ENCODE measurements at places on chromosomes 6 and 20. TPM values are rescaled to one million over a fixed set of nuclear protein-coding genes. Genes with fewer than 3 reads are reported as not detected.
A peak's percentile ranks its signal among the peaks of the same experiment; 100 is the strongest.

- DNase-seq: peak; percentile 72
Measured at GRCh38 chr6:32244270-32244669, 20.4 kb upstream of the NOTCH4 start.

GRCh38 chr6:134132494-134133141 lies 80.2 kb upstream of the SLC2A12 start:
- no peak for DNase-seq

GRCh38 chr6:104322841-104323240 lies 536.9 kb downstream of the HACE1 start:
- DNase-seq: no peak

The ACSS2 gene
- total RNA-seq: 79.1 TPM

GRCh38 chr6:104955491-104955890 lies 1.4 kb upstream of the LIN28B start:
- DNase-seq: no peak

- DNase-seq: no peak
Measured at GRCh38 chr6:135323979-135324378, 142.9 kb downstream of the MYB start.

- DNase-seq: no peak
Measured at GRCh38 chr20:46772901-46773300, 63.5 kb downstream of the SLC2A10 start.

- DNase-seq: no peak
Measured at GRCh38 chr6:131038597-131039344, 24.3 kb downstream of the EPB41L2 start.

- no peak for DNase-seq
Measured at GRCh38 chr20:61927193-61927825, 138.4 kb downstream of the TAF4 start.

DNA sequence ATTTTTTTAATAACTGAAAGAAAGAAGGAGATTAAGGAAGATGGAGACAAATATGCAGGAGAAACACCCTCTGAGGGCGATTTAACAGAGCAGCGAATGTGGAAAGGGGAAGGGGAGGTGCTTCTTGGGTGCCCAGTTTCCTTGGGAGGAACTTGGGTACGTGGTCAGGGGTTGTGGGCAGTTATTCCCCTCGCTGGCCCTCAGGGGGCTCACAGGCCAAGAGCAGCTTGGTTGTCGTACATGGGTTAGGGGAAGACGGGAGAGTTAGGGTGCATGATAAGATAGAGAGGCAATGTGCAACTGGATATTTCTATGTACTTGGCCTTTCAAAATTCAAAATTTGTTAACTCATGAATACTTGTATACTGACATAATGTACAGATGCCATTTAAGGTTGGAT lies 7.0 kb upstream of the TUBB2A start:
- DNase-seq: no peak

The RALGAPA2 gene
- total RNA-seq: 78.8 TPM

DNA sequence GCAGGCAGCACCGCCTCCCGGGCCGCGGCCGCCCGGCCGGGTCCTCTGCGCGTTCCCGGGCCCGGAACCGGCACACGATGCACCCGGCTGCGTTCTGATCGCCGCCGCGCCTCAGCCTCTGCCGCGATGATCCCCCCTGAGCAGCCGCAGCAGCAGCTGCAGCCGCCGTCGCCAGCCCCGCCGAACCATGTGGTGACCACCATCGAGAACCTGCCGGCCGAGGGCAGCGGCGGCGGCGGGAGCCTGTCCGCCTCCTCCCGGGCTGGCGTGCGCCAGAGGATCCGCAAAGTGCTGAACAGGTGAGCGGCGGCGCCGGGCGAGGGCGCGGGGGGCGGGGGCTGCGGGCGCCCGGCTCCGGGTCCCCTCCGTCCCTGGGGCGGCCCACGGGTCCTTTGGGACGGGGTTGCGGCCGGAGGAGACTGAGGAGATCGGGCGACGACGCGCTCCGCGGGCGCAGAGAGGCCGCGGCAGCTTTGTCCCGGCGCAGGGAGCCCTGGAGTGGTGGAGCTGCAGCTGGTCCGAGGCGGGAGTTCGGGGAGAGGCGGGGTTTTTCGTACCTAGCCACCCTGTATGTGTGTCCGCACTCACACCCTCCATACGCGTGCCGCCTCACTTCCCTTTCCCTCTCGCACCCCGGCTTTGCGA lies 659 bp downstream of the SLC35F1 start:
- DNase-seq: no peak

The ME1 gene
- total RNA-seq: 17.4 TPM

GRCh38 chr6:24932832-24933231 lies 2.9 kb downstream of the RIPOR2 start:
- no peak for DNase-seq

- DNase-seq: peak; percentile 52
Measured at GRCh38 chr20:24943731-24944130, 5.3 kb upstream of the CST7 start.

The DLL1 gene
- total RNA-seq: 49.0 TPM

The AGPAT4 gene
- 2.0 TPM for total RNA-seq

The OTOR gene
- total RNA-seq: not detected

- no peak for DNase-seq
Measured at GRCh38 chr6:4947716-4948115, 56.1 kb downstream of the RPP40 start.

DNA sequence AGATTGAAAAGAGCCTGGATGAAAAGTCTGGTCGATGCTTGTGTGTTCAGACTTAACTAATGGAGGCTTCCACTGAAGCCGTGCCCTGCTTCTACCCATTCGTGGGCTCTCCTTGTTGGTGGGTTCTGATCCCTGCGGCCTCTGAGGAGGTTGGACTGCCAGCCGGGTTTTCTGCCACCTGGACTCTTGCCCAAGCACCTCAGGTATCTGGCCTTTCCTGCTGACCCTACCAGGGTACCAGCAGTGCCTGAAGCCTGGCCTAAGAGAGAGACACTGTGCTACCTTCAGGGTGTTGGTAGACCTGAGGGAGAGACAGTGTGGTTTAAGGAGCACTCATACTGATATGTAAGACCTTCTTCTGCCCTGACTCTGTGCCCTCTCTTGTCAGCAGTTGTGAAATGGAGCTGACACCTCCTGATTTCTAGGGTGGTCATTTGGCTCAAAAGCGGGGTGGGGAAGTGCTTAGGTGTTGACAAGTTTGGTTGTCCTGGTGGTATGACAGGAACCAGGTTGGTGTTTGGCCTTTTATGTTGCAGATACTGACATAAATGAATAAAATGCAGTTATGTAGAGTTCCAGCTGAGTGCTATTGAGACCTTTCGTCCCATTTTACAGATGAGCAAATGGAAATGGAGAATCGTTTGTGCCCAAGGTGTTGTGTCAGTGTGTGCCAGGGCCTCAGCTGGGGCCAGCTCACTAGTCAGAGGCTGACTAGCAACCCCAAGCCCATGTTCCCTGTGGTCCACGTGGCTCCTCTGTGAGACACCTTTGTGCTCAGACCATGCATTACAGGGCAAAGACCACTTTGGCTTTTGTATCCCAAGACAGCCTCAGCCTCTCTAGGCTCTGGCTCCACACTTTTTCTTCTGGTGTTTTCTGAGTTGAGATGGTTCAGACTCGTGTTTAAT lies 3.1 kb downstream of the PLCG1 start:
- no peak for DNase-seq

- DNase-seq: no peak
Measured at GRCh38 chr6:151186306-151186705, 53.5 kb upstream of the AKAP12 start.

- DNase-seq: no peak
Measured at GRCh38 chr6:125323376-125323775, 21.6 kb upstream of the HDDC2 start.

The POM121L2 gene
- not detected for total RNA-seq

DNA sequence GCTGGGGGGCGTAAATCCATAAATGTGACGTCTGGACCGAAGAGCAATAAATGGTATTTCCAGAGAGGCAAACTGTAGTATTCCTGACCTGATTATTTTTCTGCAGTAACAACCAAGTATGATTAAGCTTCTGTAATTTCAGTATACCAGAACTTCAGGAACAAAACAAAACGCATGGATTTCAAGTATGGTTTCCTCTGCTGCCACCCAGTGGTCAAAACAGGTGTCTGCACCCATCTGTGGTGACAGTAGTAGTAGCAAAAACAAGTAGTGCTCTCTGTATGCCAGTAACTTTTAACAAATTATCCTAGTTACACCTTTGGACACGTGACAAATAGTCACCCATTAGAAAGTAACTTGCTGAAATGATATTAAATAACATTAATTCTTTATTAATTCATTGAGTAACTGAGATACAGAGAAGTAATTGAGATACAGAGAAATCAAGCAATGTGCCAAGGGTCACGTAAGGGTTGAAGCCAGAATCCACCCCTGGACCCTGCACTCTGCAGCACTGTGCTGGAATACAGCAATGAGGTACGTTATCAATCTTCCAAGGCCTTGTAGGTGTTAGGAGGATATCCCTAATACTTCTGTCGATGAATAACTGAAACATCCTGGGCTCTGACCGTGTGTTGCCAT lies 7.9 kb downstream of the CALHM4 start:
- peak; percentile 80 for DNase-seq

The MUC21 gene
- not detected for total RNA-seq

DNA sequence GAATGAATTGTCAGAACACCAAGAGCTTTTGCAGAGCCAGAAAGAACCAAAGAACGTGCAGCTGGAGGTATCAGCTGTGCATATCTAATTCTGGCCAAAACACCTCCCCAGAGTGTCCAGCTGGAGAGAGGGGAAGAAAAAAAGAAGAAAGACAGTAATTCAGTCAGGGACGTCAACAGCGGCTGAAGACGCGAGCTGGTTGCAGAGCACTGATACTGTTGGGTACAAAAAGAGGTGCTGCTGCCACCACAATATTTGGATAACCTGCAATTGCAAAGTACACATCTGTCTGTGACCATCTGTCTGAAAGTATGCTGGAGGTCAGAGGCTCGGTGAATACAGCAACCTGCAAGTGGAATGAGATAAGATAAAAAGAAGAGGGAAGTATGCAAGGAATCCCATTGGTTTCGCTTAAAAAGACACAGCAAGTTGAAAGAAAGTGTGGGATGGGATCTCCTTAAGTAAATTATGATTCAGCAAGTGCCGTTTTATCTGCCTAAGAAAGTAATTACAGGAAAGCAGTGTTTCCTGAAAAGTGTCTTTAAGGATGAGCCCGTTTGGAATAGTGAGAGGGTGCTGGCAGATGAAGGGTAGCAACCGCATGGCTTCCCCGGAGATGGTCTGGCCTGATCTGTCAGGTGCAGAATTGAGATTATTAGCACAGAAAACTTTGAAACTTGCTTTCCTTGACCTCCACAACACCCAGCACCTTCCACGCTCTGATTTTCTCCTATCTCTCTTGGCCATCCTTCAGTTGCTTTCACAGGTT lies 189.9 kb upstream of the PRDM1 start:
- no peak for DNase-seq

The VEGFA gene
- 56.7 TPM for total RNA-seq

The COL21A1 gene
- total RNA-seq: 8.3 TPM

GRCh38 chr20:33438481-33438880 lies 5.1 kb downstream of the SNTA1 start:
- DNase-seq: no peak

GRCh38 chr6:39428152-39428551 lies 105.7 kb upstream of the KCNK16 start:
- no peak for DNase-seq

The RIPPLY2 gene
- not detected for total RNA-seq

DNA sequence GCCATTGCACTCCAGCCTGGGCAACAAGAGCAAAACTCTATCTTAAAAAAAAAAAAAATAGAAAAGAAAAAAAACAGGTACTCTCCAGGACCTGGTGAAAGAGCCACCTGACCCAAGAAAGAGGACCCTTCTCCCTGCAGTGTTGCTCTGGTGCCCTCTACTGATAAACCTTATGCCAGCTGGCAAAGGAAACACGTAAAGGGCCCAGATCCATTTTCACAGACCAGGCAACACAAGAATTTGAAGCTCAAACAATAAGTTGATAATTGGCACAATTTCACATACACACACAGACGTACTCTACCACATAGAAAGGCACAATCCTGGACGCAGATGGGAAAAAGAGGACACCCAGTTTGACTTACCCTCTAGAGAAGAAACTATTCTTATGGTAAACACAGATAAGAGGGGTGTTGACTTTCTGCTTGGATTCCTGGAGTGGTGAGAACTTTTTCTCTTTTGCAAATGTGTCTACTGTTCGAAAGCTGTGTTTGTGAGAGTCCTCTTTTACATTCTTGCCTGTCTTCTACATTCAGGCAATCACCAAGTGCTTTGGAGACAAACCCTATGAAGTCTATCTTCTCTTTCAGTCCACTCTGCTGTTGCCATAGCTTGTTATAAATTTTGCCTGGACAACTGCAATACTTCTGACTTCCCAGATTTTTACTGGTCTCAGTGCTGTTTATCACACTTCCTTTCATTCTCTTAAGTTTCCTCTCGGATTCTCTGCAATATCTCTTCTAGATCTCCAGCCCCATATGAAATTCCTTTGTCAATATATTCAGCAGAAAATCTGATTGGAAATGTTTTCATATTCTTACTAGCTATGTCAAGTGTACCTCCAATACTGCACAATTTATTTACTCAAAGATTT lies 6.4 kb upstream of the SNRPB start:
- no peak for DNase-seq

The GPX5 gene
- not detected for total RNA-seq

The CUL7 gene
- 11.8 TPM for total RNA-seq

DNA sequence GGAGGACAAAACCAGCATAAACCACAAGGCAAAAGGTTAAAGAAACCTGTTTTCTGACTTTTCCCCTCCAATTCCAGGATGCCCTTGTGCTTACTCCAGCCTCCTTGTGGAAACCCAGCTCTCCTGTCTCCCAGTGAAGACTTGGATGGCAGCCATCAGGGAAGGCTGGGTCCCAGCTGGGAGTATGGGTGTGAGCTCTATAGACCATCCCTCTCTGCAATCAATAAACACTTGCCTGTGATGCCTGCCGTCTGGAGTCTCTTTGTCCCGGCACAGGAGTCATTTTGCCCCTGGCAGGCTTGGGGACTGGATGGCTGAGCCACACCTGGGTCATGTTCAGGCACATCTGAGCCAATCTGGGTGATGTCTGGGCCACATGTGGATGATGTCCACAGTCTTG lies 26.6 kb downstream of the BPIFB1 start:
- no peak for DNase-seq

The FHL5 gene
- total RNA-seq: 4.6 TPM

DNA sequence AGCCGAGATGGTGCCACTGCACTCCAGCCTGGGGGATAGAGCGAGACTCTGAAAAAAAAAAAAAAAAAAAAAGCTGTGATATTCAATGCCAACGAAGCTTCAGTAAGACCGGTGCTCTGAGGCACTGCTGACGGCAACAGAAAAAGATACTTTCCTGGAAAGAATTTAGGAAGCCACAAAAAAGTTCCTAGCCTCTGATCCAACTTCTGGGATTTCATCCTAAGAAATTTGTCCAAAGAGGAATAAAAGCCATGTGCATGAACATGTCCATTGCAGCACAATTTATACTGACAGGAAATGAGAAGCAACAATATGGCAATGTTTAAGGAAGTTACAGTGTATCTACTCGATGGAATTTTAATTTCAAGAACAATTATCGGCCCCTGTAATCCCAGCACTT lies 24.5 kb upstream of the CARMIL1 start:
- no peak for DNase-seq
